Activated T-cell treated with anti-CD3 and anti-CD28 coated beads, Interleukin-2, amount 50 U/mL, for 72 hours (primary cell): ENCODE measurements at places on chromosomes 5 and 9. TPM values are rescaled to one million over a fixed set of nuclear protein-coding genes. Genes with fewer than 3 reads are reported as not detected.

PRELID2 gene
- 2.3 TPM for total RNA-seq

DNA sequence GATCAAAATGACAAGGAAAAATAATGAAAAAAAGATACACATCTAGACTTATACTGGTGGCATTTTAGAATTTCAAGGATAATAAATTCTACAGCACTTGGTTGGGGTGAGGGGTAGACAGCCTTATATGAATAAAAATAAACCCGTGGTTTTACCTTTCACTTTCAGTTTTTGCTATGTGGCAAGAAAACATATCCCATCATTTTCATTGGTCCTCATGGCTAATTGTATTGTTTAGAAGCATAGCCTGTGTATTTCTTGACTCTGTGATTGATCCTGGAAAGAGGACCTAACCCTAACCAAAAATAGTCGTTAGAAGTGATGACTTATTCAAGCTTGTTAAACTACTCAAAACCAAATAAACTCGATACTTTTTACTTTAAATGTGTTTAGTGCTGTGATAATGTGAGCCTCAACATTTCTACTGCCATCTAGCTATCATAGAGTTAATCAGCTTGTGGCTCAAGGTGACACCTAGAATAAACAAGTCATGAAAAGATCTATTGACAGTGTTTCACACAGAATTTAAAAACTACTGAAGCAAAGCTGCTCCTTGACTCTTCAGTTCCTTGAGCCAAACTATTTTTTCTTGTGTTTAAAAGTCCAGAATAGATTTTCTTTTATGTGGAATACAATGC, 153.3 kb upstream of the IZUMO3 start:
- DNase-seq, result no peak
- no peak overlapping the region for H3K27ac ChIP-seq
- H3K4me1 ChIP-seq, result no peaks in the 10 kb centered on the region
- H3K36me3 ChIP-seq, result no peaks in the 10 kb centered on the region
- H3K27me3 ChIP-seq, result no peaks in the 10 kb centered on the region

DNA sequence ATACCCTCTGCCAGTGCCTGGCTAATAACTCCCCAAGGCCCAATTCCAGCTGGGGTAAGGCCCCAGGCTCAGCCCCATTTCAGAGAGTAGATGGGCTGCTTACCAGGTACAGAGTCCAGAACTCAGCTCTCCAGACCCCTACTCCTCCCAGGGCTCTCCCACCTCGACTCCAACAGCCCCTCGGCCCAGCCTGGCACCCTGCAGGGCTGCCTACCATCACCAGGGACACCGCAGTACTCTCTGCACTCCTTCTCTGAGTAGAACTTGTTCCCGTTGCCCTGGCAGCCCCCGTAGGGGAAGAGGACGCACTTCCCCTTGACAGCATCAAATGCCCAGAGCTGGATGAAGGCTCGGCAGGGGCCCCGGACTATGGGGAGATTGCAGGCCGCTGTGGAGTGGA, 17.4 kb downstream of the AMBP start:
- no peak overlapping the region for H3K27ac ChIP-seq
- no peaks in the 10 kb centered on the region for H3K4me1 ChIP-seq
- no peaks in the 10 kb centered on the region for H3K36me3 ChIP-seq
- no peak overlapping the region for H3K4me3 ChIP-seq
- no peak for DNase-seq

GRCh38 chr5:170341545-170341944, 44.0 kb upstream of the LCP2 start:
- H3K4me1 ChIP-seq, result peaks cover 25% of the 10 kb centered on the region
- H3K27ac ChIP-seq, result no peak overlapping the region
- H3K36me3 ChIP-seq, result no peaks in the 10 kb centered on the region

DNA sequence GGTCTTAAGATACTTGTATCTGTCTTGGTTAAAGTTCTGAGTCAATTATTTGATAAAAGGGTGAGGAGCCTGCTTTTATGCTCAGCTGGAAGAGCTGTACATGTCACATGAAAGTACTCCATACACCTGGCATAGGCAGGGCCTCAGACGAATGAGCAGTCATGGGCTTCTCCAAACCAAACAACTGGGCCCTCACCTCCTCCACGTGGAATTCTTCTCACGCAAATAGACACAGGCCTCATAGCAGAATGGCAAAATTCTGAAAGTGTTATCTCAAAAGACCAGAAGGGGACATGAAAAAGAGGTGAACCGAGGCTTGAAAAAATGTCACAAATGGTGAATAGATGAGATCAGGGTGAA, 48.6 kb downstream of the FAM240B start:
- no peaks in the 10 kb centered on the region for H3K36me3 ChIP-seq
- no peak overlapping the region for H3K4me3 ChIP-seq
- peaks cover 9% of the 10 kb centered on the region for H3K27me3 ChIP-seq
- DNase-seq, result no peak

- no peaks in the 10 kb centered on the region for H3K4me1 ChIP-seq
- H3K27ac ChIP-seq, result no peak overlapping the region
- H3K4me3 ChIP-seq, result no peak overlapping the region
- H3K27me3 ChIP-seq, result peaks cover 7% of the 10 kb centered on the region
- DNase-seq, result no peak
- no peaks in the 10 kb centered on the region for H3K36me3 ChIP-seq
Observed at GRCh38 chr5:168348084-168348414, 56.6 kb downstream of the WWC1 start.
